ENCODE measurements at places on chromosomes 1 and 21.

GRCh38 chr1:29983321-29983720, 740.1 kb downstream of the MATN1 start:
- DNase-seq, result no peak

DNA sequence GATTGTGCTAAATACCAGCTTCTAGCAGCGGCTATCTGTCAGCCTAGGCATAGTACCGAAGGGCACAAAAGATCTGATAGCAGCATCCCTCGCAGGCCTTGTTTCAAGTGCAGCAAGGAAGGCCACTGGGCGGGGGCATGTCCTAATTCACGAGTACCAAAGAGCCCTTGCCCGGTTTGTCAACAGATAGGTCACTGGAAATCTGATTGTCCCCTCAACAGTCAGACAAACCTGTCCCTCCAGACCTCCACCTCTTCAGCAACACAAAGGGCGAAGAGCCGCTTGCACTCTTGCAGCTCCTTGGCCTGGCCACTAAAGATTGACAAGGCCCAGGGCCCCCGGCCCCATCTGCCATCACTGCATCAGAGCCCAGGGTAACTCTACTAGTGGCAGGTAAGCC, 22.7 kb upstream of the CA6 start:
- no peak for DNase-seq

DNA sequence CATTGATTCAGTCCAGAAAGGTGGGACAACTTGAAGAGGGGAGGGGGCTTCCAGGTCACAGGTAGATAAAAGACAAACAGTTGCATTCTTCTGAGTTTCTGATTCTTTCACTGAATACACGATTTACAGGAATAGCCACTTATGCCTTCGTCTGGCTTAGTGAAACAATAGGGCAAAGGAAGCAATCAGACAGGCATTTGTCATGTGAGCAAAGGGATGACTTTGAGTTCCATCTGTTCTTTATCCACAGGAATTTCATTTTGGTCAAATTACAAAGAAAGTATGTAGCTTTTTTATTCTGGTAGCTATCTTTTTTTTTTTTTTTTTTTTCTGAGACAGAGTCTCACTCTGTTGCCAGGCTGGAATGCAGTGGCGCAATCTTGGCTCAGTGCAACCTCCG, 202.5 kb downstream of the TTLL7 start:
- no peak for DNase-seq

DNA sequence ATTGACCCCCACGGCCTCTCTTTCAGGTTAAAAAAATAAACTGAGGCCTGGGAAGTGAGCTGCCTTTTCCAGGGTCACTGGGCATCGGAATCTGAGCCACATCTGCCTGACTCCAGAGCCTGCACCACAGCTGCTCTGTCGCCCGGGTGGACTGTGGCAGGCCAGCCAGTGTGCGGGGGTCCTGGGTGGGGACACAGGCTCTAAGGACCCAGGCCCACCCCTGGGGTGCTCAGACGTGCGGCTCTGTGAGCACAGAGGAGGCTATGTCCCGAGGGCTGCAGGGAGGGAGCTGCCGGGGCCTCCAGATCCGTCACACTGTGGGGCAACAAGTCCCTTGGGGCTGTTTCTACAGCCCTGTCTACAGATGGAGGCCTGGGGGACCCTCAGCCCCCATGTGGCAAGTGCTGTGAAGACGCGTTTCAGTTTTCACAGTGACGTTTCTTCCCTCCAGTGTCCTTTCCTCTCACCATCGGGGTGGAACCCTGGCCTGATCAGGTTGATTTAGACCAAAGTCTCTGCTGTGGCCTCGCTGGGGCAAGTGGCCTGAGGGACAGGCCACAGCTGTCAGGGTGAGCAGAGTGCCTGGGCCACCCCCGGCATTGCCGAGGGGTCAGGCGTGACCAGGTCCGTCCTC, 39.2 kb upstream of the ACTRT2 start:
- no peak for DNase-seq

DNA sequence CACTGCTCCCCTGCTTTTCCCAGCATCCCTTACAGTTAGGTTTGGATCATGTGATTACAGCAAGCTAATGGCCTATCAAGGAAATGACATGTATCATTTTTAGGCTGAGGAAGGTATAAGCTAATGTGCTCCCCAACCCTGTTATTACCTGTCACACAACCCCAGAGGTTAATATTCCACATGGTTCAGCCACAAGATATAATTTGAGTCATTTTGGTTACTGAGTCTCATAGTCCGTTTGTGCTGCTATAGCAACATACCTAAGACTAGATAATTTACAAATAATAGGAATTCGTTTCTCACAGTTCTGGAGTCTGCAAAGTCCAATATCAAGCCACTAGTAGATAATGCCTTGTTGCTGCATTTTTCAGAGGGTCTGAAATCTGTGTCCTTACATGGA, 29.1 kb upstream of the SLC16A1 start:
- no peak for DNase-seq

GRCh38 chr1:18041102-18041501, 66.5 kb upstream of the IGSF21 start:
- DNase-seq, result no peak
